ENCODE measurements at places on chromosomes 4 and X.

DNA sequence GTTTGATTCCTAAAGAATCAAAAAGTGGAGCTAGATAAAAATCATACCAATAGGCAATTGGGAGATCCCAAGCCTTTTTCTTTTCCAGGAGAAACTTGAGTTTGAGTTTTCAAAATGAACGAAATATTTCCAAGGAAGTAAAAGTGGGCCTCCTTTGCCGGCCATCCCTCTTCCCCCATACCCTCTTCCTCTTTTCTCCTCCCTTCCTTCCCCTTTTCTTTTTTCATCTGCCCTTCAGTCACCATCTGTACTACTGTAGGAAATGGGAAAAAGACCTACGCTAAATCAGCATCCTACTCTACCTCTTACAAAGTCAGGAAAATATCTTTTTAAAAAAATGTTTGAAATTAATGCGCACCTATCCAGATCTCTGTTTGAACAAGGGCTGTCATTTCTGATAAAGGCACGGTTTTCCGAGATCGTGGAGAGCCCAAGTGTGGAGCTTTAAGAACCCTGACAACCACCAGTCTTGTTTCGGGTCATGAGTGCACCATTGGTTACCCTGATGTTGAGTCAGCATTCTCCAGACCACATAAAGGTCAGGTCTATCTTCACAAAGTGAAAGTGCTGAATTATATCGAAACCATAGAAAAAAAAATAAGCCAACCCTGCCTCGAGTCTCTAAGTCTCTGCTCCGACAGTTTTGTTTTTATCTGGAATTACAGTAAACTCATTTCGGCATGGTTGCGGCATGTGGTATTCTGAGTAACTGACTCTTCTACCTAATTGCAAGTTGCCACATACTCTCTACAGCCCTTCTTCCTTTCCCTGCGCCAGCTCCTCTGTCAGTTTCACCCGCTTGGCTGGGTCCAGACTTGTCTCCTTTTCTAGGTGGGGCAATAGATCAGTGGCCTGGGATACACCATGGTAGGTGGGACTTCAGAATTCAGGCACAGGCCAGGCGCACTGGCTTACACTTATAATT is 140.2 kb upstream of the KLF3 start:
- no peak for DNase-seq

GRCh38 chr4:125461676-125462363 is 147.1 kb downstream of the FAT4 start:
- DNase-seq, result no peak

GRCh38 chr4:127000110-127000509 is 632.6 kb upstream of the INTU start:
- DNase-seq, result no peak

GRCh38 chrX:97547877-97548578 is 664.3 kb downstream of the RPA4 start:
- no peak for DNase-seq

DNA sequence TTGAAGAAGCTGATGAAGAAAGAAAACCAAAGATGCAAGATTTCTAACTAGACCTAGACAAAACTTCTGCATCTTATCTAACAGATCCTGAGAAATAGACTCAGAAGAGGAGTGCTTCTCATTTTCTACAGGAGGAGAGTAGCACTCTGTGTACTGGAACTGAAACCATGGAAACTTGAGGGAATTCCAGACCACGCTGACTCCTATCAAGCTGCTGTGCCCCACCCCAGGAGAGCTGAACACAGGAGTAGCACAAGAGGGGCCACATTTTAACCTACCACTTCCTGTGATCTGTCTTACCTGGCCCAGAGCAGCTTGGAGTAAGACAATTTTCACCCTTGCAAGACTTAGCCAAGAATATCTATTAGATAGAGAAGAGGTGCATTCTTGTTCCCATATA is 248.9 kb downstream of the SCFD2 start:
- DNase-seq, result no peak

- DNase-seq, result no peak
Measured at GRCh38 chr4:140153419-140153717, 616 bp downstream of the MAML3 start.

DNA sequence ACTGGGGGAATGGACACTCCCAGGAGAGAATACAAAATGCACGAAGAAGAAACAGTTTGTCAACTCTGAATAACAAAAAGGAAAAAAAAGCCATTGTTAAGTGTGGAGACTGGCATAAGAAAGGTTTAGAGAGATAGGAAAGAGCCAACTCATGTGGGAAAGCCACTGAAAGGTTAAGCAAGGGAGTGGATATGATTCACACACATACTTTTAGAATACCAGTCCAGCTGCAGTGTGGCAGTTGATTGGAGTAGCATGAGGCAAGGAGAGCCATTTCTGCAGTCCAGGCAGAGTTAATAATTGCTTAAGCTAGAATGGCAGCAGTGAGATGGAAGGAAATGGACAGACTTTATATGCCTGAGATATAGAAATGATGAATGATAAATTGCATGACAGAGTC is 36.9 kb upstream of the ADAD1 start:
- DNase-seq, result no peak

GRCh38 chrX:103063191-103063845 is 653 bp downstream of the BEX1 start:
- DNase-seq, result peak; percentile 17

- no peak for DNase-seq
Measured at GRCh38 chr4:171203425-171203824, 609.8 kb upstream of the GALNTL6 start.

- DNase-seq, result no peak
Measured at GRCh38 chr4:92776080-92776479, 472.3 kb downstream of the GRID2 start.

DNA sequence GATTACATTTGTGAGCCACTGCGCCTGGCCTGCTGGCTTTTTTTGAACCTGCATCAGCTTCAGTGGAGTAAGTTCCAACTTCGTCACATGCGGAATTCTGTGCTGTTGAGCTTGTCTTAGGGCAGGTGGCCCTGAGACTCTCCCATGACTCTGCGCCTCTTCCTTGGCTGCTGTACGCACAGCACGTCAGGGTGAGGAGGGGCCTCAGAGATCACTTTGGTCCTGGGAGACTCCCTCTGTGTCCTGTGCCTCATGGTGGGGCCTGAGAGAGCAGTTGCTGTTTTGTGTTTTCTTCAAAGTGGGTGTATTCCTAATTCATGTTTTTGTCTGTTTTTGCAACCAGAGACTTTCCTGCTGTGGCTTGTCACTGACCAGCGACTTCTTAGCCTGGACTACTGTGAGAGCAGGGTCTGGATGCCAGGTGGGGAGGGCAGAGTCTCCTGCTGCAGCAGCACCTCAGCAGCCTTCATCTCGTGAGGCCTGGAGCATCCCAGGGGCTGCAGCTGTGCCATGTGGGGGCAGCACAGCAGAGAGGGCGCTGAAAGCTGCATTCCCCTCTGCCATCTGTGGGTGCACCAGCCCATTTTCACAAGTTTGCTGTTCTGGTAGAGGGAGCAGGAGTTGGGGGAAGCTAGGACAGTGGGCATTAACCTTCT is 107.8 kb downstream of the TNIP2 start:
- no peak for DNase-seq

DNA sequence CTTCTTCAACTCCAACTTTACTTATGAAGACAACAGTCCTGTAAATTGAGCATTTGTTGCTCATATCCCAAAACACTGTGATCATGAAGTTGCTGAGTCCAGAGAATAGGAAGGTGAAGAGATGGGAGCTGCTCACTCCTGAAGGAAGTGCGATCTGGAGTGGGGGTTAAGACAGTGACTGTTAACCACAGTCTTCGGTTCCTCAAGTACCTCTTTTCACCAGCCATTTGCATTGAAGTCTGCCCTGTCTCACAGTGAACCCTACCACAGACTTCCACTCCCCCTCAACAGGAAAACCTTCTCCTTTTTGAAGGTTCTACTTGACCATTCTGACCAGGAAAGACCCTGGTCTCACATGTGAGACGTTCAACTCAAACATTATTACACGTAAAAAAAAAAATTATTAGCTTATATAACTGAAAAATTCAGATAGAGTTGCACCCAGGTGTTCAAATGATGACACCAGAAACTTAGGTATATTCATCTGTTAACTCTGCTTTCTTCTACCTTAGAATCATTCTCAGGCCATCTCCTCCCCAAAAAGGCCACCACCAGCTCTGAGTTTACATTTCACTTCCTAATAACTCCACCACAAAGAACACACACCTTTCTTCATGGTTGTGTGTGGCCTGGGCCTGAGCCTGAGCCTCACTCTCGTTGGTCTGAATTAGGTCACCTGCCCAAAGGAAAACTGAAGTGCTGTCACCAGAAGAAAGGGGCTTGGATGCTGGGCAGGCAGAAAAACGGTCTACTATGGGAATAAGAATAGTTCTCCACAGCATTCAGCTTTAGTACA is 199.2 kb downstream of the DCTD start:
- no peak for DNase-seq

DNA sequence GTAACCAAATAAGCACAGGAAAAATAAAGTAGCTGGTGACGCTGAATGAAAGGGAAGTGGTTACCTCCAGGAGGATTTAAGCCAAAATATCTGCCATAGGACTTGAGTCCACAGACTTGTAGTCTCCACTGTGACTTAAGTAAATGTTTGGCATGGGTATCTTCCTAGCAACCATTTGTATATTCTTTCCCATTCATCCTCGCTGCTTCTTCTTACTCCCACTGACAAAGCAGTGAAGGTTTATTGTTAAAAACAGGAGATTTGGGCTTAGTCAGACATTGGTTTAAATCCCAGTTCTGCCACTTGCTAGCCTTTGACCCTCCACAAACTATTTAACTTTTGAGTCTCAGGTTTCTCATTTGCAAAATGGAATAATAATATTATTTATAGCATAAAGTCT is 22.3 kb downstream of the COL4A6 start:
- no peak for DNase-seq

GRCh38 chr4:143362349-143363046 is 25.8 kb downstream of the GAB1 start:
- no peak for DNase-seq

DNA sequence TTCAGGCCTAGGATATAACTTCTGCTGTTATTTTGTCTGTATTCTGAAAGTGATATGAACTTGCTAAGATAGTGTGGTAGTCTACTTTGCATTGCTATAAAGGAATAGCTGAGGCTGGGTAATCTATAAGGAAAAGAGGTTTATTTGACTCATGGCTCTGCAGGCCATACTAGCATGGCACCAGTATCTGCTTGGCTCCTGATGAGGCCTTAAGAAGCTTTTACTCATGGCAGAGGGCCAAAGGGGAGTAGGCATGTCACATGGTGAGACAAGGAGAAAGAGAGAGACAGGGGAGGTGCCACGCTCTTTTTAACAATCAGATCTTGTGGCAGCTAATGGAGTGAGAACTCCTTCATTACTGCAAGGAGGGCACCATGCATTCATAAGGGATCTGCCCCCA is 247.3 kb downstream of the GPAT3 start:
- DNase-seq, result no peak

DNA sequence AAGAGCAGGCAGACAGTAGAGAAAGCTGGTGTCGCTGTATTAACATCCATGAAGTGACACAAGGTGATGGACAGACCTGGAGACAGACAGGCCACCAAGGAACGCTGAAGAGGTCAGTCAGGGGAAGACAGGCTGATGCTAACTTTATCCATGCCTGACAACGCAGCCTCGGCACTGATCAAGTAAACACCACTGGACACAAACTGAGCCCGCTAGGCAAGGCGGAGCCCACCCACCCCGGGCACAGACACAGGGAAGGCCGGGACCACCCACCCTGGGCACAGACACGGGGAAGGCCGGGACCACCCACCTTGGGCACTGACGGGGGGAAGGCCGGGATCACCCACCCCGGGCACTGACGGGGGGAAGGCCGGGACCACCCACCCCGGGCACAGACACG is 18.8 kb downstream of the PPP2R3B start:
- DNase-seq, result no peak

DNA sequence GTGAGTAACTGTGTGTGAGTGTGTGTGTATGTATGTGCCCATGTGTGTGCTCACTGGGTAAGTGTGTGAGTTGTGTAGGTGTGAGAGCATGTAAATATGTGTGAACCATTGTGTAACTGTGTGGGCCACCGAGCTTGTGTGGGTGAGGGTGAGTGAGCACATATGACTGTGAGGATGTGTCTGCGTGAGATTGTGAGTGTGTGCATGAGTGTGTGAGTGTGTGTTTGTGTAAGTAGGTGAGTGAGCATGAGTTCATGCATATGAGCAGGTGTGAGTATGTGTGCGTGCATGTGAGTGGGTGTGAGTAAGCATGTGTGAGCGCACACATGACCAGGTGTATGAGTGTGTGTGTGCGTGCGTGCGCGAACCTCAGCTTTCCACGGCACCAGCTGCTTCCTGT is 1.4 kb upstream of the ATP2B3 start:
- no peak for DNase-seq

DNA sequence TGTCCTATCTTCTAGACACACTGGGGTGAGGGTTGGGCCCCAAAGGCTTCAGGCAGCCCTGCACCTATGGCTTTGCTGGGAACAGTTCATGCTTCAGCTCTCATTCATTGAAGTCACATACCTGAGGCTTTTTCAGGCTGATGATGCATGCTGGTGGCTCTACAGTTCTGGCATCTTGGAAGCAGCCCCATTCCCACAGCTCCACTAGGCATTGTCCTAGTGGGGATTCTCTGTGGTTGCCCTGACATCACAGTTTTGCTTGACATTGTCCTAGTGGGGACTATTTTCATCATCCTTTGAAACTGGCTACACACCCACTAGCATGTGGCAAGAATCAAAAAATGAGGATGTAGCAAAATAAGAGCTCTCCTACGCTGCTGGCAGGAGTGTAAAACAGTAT is 37.7 kb upstream of the C4orf17 start:
- DNase-seq, result no peak

DNA sequence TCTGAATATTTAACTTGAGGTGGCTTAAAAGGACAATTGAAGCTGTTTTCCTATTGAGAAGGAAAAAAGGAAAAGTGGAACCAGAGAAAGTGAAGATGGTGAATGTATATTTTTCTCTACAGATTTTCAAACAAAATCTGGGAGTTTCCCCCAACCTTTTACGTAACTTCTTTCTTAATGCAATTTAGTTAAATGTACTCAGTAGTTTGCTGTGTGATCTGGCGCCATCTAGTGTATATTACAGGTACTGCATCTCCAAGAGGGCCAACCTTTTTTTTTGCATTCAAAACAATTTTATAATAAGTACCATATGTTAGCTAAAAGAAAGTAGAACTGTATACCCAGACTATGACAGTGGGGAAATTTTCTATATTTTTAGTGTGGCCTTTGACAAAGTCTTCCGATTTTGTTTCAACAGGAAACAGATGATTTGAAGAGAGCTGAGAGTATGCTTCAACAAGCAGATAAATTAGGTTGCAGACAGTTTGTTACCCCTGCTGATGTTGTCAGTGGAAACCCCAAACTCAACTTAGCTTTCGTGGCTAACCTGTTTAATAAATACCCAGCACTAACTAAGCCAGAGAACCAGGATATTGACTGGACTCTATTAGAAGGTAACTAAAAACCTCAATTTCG is 82.0 kb downstream of the PLS3 start:
- no peak for DNase-seq

DNA sequence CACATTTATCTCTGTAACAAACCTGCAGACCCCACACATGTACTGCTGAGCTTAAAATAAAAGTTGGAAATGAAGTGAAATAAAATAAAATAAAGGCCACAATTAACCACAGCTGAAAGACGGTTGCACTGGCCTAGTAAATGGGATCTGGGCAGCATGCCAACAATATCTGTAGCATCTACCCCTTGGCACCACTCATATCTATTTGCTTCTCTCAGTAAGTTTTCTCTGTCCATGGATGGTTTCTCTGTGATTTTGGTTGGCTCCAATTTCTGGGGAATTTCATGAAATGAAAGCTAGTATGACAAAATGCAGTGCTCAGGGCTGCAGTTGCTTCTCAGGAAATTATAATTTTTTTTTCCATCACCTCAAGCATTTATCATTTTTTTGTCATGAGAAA is 172.0 kb upstream of the IL15 start:
- DNase-seq, result no peak
